ENCODE measurements at places on chromosomes 6 and 20.

- DNase-seq = no peak
Observed at GRCh38 chr6:139690007-139690406, 315.6 kb upstream of the CITED2 start.

DNA sequence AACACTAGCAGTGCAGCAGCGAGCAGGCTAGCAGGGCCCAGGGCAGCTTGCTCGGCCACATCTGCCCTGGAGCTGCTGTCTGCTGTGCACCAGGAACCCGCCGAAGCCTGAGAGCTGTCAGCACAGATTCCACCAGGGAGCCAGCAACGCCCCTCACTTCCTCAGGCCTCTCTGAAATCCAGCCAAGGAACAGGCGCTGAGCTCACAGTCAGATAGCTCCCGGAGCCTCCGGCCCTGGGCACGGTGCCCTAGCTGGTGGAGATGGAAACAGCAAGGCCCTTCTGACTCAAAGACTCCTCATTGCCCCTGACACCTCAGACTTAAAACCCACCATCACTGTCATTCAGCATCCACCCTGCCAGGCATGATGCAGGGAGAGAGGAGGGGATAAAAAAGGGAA lies 839.4 kb downstream of the MAFB start:
- DNase-seq = peak; percentile 83

DNA sequence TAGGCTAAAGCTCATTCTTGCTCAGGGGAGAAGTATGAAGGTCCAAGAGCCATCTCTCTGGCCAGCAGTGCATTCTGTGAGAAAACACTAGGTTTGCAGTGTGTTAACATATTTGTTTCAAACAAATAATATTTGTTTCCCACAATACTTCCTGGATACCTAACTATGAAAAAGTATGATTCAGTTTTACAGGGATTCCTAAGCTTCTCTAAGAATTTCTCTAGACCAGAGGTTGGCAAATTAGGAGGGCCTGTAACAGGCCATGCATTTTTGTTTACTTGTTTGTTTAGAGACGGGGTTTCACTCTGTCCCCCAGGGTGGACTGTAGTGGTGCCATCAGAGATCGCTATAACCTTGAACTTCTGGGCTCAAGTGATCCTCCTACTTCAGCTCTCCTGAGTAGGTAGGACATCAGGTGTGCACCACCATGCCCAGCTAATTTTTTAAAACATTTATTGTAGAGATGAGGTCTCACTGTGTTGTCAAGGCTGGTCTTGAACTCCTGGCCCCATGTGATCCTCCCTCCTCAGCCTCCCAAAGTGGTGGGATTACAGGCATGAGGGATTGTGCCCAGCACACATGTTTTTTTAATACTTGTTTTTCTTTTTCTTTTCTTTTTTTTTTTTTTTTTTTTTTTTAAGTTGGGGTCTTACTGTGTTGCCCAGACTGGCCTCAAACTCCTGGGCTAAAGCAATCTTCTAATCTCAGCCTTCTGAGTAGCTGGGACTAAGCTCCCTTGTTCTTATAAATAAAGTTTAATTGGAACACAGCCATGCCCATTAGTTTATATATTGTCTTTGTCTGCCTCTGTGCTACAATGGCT lies 71.7 kb downstream of the ADGRG6 start:
- DNase-seq = no peak

- no peak for DNase-seq
Observed at GRCh38 chr6:108584323-108584722, 23.6 kb downstream of the FOXO3 start.

- DNase-seq = peak; percentile 73
Observed at GRCh38 chr6:15628499-15629131, 34.2 kb downstream of the DTNBP1 start.

Data from AG08396 (cell line).